H7 (cell line): ENCODE measurements at places on chromosomes 3 and 15.

DNA sequence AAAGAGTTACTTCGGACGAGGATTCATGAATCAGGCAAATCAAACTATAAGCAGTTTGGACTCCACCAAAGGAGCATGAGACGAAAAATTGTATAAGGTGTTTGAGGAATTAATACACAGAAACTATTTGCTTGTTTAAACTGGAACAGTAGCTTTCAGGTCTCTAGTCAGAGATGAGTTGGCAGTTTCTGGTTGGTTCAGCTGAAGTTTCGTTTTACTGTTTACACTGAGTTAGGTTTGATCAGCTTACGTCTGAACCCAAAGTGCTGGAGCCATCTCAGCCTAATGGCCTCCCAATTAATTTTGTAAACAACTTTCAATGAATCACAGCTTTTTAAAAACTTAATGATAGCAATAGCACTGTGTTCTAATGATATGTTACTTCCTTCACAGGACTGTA is 703.7 kb downstream of the NLGN1 start:
- no peak for DNase-seq

GRCh38 chr3:171444001-171444690 is 16.1 kb downstream of the TNIK start:
- no peak for DNase-seq

- DNase-seq = peak; percentile 86
Measured at GRCh38 chr3:194139071-194139813, 3.3 kb downstream of the HES1 start.

DNA sequence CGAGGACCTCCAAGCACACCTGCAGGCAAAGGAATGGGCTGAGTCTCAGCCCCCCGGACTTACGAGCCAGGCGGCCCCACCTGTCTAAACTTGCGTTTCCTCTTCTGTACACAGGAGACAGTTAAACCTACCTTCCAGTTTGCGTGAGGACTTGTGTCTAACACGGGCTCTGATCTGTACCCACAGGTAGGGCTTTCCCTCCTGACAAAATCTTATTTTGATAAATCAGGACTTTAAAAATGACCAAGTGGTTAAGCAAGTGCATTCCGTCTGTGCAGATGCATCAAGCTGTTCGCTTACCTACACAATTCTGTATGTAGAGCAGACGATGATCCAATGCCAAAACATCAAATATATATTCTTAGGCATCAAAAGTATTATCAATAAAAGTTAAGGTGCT is 238.0 kb downstream of the XXYLT1 start:
- DNase-seq = no peak

DNA sequence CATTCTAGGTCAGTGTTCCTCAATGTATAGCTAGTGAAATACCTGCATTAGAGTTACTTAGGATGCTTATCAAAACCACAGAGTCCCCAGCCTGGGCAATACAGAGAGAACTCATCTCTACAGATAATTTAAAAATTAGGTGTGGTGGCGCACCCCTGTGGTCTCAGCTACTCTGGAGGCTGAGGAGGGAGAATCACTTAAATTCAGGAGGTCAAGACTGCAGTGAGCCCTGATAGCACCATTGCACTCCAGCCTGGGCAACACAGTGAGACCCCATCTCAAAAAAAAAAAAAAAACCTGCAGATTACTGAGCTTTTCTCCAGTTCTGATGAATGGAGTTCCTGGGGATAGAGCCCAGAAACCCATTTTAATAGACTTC is 10.1 kb upstream of the MINDY2 start:
- no peak for DNase-seq

DNA sequence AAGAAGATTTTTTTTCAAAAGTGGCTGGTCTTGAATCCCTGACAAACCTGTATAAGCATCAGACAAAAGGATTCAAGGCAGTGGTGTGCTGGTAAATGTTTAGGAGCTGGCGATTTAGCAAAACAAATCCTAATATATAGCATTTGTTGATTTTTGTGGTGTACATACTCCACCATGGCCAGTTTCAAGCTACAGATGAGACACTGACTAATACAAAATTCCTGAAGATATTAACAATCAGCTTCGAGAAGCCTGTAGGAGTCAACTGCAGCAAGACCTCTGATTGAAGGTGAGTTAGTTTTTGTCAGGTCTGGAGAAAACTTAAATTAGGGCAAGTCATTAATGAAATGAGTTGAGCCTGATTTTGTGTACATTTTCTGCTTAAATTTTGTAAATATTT is 6.7 kb downstream of the STRIT1 start:
- DNase-seq = no peak

- DNase-seq = peak; percentile 81
Measured at GRCh38 chr3:48952510-48953118, 34.0 kb downstream of the ARIH2 start.

GRCh38 chr3:64411101-64411500 is 185.8 kb upstream of the PRICKLE2 start:
- no peak for DNase-seq

GRCh38 chr15:85837011-85837433 is 42.3 kb upstream of the KLHL25 start:
- no peak for DNase-seq

DNA sequence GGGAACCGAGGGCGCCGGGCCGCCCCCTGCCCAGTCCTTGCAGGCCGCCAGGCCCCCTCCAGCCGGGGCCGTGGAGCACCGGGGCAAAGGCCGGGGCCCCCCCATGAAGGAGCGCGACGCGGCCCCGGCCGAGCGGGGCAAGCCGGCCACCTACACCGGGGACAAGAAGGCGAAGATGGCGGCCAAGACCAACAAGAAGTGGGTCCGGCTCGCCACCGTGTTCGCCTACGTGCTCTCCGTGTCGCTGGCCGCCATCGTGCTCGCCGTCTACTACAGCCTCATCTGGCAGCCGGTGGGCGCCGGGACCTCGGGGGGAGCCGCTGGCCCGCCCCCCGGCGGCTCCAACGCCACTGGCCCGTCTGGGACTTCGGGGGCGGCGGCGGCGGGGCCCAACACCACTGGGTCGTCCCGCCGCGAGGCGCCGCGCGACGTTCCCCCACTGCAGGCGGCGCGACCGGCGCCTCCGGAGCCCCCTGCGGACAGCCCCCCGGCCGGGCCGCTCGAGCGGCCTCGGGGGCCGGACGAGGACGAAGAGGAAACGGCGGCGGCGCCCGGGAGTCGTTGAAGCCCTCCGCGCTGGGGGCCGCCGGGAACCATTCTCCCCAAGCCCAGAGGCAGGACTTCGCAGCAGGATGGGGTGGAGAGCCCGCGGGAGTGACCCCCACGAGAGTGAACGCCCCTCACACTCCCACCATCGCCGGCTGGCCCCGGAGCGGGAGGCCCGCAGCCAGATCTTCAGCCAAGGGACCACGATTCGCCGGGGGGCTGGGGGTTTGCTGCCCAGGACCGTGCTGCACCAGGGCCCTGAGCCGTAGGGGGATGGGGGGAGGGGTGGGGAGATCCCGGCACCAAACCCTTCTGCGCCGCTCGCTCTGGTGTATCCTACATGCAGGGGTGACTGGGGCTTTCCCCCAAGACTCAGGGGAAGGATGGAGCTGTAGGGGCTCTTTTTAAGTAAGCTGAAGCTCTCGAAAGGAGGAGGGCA is 753 bp downstream of the INAFM2 start:
- DNase-seq = peak; percentile 86

DNA sequence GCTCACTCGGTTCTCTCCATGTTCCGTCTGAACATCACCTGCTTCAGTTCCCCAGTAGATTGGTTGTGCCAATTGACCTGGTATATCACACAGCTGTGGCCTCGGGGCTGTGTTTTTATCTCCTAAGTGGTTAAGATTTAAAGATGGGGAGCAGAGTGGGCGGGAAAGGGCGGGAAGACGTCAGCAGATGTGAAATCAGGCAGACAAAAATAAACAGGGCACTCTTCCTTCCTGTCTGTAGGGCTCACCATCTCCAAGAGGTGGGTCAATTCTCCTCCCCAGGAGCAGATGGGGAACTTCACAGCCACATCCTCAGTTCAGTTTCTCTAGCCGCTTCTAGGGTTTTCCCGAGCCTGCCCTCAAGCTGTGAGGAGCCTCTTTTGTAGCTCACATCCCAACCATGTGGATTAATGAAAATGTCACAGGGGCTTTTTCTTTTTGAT is 26.8 kb upstream of the LIMD1 start:
- DNase-seq = peak; percentile 47

DNA sequence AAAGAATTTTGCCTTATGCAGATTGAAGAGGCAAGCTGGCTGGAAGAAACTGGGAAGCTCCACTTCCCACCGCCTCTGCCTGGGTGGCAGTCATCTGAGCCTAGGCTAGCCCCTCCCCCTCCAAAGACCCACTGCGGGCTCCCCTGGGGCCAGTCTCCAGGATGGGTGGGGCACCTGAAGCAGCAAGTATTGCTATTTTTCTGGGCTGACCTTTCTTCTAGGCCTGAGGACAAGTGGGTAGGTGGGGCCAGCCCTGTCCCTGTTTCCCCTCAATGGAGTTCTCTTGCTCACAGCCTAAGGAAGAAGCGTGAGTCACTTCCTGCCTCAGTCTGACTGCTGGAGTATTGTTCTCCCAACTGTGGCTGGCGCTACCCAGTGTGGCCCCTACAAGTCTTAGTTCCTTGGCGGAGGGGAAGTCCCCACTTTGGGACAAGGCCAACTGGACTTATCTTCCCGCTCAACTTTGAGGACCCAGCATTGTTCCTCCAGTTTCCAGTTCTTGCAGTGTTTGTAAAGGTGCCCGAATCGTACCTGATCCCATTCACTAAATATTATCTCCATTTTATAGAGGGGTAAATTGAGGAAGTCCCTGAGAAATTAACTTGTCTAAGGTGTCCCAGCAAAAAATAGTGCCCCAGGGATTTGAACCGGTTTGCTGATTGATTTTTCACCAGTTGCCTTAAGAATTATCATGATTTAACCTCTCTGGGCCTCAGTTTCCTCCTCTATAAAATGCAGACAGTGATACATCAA is 1.4 kb downstream of the FURIN start:
- DNase-seq = peak; percentile 70

GRCh38 chr3:172159376-172159775 is 120.0 kb downstream of the FNDC3B start:
- no peak for DNase-seq

DNA sequence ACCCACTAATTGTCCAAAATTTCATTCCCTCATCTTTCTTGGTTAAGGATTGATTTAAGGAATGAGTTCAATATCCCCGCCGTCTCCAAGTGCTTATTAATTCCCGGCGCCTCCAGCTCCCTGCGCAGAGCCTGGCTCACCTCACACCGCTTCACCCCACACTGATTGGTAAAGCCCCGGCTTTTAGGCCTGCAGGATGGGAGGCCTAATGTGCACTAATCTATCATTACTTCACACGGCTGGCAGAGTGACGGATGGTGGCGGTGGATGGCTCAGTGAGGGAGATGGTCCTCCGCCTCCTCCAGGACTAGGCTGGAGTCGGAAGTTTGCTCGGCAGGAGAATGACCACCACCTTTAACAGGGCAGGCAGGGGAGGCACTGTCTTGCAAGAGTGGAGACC is 81.7 kb downstream of the MEGF11 start:
- DNase-seq = no peak

DNA sequence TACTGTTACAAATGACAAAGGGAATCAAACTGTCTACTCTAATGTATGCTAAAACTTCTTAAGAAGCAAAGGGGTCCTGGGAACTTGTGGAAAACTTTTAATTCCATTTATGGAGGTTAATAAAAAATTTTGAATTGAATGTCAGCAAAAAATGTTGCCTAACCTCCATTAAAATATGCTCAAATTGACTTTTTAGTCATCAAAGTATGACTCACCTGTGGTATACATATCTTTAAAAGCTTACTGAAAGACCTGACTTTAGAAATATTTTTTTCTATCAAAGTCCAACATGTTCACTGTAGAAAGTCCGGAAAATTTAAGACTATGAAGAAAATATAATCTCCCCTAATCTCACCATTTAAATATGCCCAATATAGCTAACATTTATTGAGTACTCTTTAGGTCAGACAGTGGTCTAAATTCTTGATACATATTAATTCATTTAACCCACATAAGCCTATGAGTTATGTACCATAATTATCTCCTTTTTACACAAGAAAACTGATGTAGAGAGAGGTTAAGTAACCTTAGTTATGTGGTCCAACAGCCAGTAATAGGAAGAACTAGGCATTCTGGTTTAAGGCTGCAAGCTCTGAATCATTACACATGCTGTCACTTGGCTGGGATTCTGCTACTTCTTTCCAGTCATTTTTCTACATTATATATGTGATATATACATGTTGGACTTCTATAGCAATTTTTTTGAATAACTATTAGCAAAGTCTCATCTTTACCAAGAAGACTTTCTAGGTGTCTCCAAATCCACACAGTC is 83.6 kb downstream of the PDZRN3 start:
- no peak for DNase-seq

DNA sequence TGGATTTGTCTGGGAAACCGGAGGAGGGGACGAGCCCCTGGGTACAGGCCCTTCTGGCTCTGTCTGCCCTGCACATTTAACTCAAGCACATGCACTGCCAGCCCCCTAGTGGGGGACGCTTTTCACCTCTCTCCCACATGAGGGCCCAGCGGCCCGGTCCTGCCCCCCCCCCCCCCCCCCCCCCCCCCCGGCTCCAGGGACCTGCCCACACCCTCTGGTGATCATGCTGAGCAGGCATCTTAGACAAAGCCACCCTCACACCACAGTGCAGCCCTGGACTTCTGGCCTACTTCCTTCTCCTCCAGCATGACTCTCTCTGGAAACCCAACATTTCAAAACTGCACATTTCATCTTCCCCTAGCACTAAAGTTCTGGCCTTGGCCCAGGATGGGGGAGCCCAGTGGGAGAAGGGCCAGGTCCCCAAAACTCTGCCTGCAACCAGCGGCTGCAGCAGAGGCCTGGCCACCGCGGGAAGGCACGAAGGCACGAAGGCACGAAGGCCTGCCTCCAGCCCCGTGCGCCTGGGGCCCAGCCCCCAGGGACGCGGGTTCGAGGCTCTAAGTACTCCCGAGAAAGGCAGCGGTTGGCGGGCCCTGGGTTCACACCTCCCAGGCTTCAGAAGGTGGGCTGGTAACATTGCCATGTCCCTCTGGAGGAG is 14.1 kb downstream of the KLF15 start:
- DNase-seq = peak; percentile 91

DNA sequence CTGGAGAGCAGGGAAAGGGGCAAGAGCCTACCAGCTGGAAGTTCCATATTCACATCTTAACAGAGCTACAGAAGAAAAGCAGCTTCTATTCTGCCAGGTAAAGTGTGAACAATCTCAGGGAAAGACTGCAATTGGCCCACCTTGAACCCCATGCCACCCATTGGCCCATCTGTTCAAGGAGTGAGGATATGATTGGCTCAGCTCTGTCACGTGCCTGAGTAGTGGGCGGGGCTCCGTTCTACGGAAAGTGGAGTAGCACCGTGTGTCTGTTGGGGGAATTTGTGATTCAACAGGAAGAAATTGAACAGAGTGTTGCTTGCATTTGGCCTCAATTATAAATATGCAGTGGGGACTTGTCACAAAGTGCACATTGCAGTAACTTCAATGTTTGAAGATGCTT is 81.8 kb downstream of the MINAR1 start:
- no peak for DNase-seq

- no peak for DNase-seq
Measured at GRCh38 chr15:85584872-85585271, 204.5 kb downstream of the AKAP13 start.

DNA sequence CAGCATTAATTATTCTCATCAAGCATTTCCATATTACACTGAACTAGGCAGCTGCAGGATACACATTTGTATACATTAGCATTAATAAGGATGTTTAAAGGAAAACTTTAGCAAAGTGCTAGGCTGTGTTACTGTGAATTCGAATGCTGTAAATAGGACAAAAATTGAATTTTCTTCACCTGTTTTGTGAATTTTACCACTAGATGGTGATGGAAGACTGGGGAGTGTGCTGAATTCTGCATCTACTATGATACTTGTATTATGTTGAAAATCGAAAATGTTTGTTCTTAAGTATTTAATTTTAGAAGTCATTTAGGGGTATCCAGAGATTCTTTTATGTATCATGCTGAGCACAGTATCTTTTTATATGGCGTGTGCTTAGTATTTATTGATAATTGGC is 12.3 kb upstream of the P2RY14 start:
- DNase-seq = peak; percentile 4
